ENCODE measurements at places on chromosomes 12 and 14.

- DNase-seq = no peak
These were observed 224.0 kb downstream of the AACS start for GRCh38 chr12:125288931-125289928.

DNA sequence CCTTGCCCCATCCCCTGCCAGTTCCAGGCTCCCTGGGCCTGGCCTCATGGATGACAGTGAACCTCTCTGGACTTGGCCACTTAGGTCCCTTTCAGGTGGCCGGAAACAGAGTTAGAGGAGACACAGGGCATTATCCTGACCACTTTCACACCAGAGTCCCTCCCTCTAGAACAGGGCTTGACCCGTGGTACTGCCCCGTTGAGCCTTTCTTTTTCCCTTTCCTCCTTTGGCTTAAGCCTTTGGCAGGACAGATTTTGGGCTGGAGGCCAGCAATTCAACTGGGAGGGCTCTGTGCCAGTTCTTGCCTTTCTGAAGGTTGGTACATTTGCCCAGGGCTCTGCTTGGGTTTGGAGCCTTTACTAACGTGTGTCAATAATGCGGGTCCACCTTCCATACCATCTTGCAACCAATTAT is 22.8 kb downstream of the TPCN1 start:
- DNase-seq = no peak

DNA sequence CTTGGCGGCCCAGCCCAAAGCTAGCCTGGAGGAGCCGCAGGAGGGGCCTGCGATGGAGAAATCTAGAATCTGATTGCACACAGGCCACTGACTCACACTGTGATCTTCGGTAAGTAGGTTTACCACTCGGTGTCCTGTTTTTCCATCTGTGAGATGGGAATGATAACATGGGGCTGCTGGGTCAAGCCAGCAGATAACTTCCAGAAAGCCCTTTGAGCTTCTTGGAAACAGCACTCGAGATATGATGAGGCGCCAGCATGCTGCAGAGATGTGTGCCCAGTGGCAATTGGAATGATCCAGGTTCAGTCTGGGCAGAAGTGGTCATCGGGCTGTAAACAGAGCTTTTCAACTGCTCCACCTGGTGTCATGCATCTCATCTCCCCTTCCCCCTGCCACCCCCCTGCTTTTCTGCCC is 771.3 kb upstream of the TBX3 start:
- no peak for DNase-seq

DNA sequence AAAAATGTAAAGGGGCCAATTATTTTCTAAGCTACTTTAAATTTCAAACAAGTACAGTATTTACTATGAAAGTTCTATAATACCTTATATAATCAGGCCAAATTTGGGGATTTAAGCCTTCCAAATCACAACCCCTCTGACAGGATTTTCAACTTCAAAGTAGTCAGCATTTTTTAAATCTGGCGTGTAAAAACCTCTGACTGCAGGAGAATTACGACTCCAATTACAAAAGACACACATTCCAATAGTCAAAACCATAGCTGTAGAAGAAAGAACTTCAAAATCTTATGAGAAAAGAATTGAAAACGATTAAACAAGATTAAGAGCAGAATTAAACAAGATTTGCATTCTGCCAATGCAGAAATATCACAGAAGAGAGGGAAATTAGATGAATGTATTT is 12.7 kb downstream of the OSBPL8 start:
- no peak for DNase-seq

DNA sequence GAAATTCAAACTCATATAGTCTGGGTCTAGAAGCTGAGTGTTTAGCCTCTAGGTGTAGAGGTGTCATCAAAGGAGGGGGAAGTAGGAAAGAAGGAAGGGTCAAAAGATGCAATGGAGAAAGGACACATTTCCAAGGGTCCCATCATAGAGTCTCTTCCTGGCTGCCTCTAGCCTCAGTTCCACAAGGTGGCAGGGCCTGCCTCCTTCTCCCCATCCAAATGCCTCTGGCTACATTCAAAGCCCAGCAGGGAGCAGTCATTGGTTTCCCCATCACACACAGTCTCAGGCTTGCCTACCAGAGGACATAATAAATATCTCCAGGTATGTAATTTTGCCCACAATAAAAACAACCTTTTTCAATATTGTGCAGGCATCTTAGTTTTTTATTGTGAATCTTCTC is 2.1 kb upstream of the CCT2 start:
- DNase-seq = no peak

- DNase-seq = no peak
These were observed 344.9 kb upstream of the STXBP6 start for GRCh38 chr14:25394791-25395391.

DNA sequence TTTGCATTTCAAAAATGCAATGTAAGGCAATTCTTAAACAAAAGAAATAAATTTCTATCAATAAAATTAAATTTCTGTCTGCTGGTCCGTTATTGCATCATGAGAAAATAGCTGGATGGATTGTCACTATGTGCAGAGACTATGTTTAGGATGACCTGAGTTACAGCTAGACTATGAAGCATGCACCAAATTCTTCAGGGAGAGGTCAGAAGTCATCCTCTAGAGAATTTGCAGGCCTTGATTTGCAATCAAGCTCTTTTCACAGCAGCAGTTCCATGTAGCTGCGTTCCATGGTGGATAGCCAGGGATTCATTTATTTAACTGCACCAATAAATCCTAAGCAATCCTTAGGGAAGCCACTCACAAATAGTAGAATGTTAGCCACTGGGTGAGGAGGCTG is 253.7 kb downstream of the MSRB3 start:
- no peak for DNase-seq

All from kidney capillary endothelial cell (primary cell).